ENCODE measurements at places on chromosomes 1 and 21.

- no peak for DNase-seq
Observed at GRCh38 chr1:232459826-232460225, 170.1 kb downstream of the SIPA1L2 start.

DNA sequence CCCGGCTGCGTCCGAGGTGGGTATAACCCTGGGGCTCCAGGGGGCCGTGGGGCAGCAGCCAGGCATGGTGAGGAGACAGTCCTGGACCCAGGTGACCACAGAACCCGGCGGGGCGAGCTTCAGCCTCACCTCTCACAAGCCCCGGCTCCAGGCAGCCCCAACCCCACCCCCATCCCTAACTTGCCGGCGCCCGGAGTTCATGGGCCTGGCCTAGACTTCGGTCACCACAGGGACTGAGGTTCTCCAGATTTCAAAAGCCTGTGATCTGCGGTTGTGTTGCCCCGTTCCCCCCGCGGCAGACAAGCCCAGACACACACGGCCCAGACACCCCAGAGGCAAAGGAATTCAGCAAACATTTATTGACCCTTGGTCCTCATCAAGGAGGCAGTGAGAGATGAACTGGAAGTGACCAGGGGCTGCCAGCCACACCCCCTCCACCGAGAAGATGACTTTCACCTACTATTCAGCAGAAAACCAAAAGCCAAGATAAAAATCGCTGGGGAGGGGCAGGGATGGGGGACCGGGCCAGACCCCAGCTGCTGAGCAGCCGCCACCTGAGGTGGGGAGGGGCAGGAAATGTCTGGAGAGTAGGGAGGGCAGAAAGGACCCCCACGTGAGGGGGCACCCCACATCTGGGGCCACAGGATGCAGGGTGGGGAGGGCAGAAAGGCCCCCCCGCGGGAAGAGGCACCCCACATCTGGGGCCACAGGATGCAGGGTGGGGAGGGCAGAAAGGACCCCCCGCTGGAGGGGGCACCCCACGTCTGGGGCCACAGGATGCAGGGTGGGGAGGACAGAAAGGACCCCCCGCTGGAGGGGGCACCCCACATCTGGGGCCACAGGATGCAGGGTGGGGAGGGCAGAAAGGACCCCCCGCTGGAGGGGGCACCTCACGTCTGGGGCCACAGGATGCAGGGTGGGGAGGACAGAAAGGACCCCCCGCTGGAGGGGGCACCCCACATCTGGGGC is 3.9 kb downstream of the HES4 start:
- DNase-seq = no peak

- DNase-seq = no peak
Observed at GRCh38 chr1:184624051-184624450, 130.6 kb downstream of the EDEM3 start.

DNA sequence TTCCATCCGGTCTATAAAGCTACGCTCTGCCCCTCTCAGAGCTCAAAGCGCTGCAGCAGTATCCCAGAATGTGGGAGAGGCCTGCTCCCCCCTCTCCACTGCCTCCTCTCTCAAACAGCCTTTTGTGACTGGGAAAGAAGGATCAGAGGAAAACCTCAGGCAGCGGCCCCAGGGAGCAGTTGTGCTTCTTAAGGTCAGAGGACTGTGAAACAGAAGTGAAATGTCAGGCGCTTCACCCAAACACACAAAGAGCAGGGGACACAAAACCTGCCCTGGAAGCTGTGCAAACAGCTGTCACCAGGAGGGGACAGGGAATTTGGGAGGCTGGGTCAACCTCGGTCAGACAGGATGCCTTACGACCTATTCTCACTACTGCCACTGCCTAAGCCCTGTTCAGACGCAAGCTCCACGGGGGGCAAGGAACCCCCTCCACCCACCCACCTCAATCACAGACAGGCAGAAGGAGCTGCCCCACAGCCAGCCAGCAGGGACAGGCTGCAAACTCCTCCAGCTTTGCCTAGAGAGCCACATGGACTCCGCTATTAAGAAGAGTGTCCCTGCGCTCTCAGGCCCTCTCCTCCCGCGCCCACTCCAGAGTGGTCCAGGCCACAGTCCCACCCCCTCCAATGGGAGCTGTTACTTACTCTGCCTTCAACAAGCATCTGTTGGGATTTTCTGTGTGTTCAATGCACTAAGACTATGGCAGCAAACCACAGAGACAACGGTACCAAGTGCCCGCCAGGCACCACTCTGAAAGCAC is 14.6 kb downstream of the SSBP3 start:
- no peak for DNase-seq

DNA sequence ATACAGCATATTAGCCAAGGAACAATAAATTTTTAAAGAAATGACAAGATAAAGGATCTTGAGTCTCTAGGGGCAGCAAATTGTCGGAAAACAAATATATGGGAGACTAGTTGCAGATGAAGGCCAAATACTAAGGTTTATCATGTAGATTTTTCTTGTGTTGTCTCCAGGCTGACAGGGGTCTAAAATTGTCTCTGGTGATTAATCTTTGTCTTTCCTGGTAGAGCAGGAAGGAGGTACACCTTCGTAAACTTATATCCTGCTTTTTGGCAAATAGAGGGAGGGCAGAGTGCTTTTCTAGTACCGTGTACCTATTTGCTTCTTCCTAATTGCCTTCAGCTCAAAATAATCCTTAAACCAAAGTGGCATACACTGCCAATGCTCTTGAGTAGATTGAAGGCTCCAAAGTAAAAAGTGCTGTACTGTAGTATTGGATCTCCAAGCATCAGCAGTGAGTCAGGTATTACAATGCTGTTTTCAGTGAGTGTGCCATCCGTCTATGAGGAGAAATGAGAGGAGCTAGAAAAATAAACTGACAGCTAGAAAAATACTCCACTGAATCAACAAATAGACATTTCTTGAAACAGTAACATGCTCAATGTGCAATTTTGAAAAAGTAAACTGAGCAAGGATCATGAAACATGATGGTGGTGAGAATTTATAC is 1.8 kb upstream of the LEPR start:
- DNase-seq = no peak

GRCh38 chr1:27556435-27556780 is 47.5 kb downstream of the AHDC1 start:
- DNase-seq = no peak

- DNase-seq = no peak
Observed at GRCh38 chr1:81004011-81004410, 796.7 kb upstream of the ADGRL2 start.

- no peak for DNase-seq
Observed at GRCh38 chr1:200248541-200248940, 161.3 kb downstream of the ZNF281 start.

GRCh38 chr1:167533851-167534300 is 15.5 kb upstream of the CD247 start:
- DNase-seq = peak; percentile 15

DNA sequence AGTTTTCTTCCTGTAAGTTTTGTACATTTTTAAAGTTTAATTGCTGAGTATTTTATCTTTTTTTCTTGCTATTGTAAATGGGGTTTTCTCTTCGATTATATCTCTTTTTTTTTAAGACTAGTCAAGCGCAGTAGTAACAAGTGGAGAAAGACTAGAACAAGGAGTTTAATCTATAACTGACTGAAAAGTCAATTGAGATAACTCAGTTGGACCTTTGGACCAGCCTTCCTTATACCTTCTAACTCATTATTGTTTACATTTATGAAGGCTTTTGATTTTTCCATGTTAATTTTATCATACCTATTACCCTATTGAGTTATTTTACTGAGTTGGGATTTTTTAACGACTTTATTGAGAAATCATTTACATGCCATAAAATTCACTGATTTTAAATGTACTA is 81.2 kb downstream of the SMYD3 start:
- DNase-seq = no peak

GRCh38 chr1:204157962-204158361 is 6.1 kb upstream of the ETNK2 start:
- no peak for DNase-seq

DNA sequence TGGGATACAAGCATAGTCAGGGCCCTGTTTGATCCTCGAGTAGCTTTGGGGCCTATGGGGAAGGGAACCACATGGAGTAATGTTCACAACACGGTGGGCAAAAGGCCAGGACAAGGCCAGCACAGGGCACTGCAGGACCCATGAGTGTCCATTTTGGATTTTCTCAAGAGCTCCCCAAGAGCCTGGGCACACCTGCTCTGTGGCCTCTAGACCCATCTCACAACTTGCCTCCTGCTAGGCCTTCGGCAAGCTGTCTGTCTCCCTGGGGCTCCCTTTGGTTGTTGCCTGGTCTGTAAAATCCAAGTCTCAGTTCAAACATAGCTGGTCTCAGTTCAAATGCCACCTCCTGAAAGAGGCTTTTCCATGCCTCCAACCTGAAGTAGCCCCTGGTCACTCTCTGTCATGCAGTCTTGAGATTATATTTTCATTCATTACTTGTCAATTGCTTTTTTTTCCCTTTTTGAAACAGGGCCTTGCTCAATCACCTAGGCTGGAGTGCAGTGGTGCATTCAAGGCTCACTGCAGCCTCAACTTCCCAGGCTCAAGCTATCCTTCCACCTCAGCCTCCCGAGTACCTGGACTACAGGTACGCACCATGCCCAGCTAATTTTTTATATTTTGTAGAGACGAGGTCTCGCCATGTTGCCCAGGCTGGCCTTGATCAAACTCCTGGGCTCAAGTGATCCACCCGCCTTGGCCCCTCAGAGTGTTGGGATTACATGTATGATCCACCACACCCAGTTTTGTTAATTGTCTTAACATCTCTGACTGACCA is 107.4 kb downstream of the MATN1 start:
- DNase-seq = no peak

DNA sequence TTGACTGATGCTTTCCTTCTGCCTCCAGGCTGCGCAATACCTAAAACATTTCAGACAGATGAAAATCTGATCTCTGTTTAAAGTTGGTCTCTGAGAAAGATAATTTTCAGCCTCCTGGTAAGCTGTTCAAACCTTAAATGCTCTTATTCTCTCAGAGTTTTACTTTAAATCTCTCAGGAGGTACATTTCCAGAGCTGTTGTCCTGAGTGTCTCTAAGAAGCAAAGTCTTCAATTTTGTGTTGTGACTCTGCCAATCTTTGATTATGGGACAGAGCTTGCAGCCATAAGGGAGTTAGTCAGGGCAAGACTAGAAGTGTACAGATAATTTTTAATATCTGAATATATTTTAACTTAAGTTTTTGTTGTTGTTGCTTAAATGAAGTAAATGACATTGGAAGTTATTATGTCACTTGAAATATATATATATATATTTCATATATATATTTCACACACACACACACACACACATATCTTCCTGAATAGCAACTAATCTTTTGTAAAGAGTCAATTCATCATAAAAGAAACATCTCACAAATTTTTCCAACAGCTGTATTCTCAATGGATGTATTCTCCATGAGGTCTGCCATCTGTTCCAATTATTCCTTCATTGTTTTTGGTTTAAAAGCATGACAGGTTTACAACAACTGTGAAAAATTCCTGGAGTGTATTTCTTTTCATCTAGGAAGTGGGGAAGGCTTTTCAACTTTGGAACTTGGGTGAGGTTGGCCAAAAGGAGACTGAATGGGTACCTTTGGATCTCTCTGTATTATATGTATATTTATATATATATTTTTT is 259.4 kb downstream of the BACH1 start:
- no peak for DNase-seq

DNA sequence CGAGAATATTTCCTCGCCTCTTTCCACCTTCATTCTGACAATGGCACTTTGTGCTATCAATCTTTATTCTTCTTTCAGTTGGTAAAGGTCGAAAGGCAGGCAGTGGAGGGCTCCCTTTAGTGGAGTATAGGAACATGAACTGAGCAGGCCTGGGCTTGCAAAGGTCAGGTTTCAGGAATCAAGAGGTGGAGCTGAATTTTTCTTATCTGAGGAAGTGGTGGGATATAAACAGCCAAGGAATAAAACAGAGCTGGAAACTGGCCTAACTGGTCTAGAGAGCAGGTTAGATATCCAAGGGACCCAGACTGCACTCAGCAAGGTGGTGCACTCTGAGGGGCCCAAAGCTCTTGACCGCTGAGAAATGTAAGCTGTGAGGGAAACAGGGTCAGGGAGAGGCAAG is 99.1 kb downstream of the PLA2G4A start:
- no peak for DNase-seq

- DNase-seq = no peak
Observed at GRCh38 chr1:228292609-228292911, 84.7 kb downstream of the OBSCN start.

GRCh38 chr1:7113136-7113535 is 327.9 kb downstream of the CAMTA1 start:
- no peak for DNase-seq

DNA sequence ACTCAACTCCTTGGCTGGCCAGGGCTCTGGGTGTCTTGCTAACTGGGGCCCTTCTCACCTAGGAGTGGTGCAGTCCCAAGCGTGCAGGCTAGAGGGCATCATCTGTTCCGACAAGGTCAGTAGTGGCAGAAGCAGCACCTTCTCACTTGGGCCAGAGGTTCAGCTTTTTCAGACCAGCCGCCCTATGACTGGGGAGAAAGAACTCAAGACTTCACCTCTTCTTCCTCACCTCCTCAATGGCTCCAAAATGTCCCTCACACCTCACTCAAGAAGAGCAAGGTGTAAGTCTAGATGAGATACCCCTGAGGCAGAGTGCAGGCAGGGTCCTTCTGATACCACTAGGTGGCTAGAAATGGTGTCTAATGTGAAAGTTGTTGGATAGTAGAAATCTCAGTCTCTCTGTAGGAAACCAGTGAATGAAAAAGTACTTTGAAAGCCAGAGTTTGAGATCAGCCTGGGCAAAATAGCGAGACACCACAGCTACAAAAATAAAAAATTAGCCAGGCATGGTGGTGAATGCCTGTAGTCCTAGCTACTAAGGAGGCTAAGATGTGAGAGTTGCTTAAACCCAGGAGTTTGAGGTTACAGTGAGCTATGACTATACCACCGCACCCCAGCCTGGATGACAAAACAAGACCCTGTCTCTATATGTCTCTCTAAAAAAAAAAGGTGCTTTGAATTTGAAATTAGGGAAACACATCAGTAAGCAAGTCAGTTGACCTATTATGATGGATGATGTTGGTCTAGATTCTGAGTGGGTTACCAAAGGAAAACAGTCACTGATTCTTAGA is 8.6 kb upstream of the IL20 start:
- DNase-seq = no peak

DNA sequence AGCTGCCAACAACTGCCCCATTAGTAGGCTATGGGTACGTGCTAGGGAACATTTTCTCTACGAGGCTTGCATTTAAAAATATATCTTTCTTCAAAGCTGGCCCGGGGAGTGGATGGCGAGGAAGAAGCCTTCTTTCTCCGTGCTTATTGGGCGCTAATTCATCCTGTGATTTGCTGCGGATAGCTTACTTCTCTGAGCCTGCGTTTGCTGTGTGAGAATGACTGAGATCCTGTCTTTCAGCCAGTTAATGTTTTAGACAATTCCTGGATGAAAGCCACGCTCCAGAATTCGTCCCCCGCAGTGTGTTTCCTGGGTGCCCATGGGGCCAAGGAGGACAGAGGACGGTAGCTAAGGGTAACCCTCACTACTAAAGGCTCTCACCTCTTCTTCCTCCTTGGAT is 57.8 kb upstream of the TARBP1 start:
- no peak for DNase-seq

- DNase-seq = no peak
Observed at GRCh38 chr21:46120301-46121285, 22.7 kb downstream of the COL6A2 start.
